ENCODE measurements at places on chromosomes 2 and 18. TPM values are rescaled to one million over a fixed set of nuclear protein-coding genes. Genes with fewer than 3 reads are reported as not detected.
A peak's percentile ranks its signal among the peaks of the same experiment; 100 is the strongest.

DNA sequence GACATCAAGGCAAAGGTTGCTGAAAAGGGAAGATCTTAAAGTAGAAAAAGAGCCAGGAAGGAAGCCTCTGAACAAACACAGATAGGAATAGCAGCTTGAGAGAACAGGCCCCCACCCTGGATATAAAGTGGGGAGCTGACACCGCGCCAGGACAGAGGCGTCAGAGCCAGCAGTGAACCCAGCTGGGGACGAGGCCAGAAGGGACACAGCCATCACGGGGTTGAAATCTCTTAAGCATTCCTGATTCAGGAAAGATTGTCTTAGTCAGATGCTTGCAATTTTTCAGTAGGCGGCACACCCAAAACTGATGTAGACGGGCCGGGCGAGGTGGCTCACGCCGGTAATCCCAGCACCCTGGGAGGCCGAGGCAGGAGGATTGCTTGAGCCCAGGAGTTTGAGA is 93.8 kb upstream of the PHLPP1 start:
- peak; percentile 59 for DNase-seq

DNA sequence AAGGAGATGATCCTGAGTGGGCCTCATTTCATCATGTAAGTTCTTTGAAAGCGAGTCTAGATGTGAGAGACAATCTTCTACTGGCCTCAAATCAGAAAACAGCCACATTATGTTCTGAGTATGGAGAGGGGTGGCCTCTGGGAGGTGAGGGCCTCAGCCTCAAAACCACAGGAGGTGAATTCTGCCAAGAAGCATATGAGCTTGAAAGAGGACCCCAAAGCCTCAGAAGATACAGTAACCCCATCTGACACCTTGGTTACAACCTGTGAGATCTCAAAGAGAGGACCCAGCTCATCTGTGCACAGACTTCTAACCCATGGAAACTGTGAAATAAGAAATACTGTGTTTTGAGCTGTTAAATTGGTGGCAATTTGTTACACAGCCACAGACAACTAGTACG is 200.1 kb downstream of the ARHGAP15 start:
- DNase-seq, result no peak

The C2orf78 gene
- not detected for total RNA-seq

The GPAT2 gene
- 6.2 TPM for total RNA-seq

- no peak for DNase-seq
Observed at GRCh38 chr18:47979611-47980200, 49.2 kb upstream of the SMAD2 start.

Data from psoas muscle (tissue), 8 donors.